ENCODE measurements at places on chromosomes 13 and 19. TPM values are rescaled to one million over a fixed set of nuclear protein-coding genes. Genes with fewer than 3 reads are reported as not detected.

- no peak for DNase-seq
Observed at GRCh38 chr13:95624020-95624419, 20.5 kb downstream of the DZIP1 start.

DNA sequence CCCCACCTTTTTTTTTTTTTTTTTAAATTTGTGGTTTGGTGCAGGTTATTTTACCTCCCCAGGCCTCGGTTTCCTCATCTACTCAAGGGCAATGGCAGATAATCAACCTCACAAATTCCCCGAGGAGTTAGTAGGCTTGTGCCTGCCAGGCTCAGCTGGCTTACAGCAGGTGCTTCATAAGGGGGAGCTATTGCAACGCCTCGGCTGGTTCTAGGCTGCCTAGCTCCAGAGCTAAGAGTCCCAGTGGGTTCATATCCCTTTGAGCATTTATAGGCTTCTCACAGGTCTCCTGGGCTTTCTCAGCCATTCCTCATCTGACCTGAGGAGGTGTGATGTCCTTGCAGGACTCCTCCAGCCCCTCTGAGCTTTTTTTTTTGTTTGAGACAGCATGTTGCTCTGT is 10.6 kb downstream of the BCKDHA start:
- no peak for DNase-seq

GRCh38 chr13:96444676-96445075 is 354.8 kb downstream of the HS6ST3 start:
- no peak for DNase-seq

DNA sequence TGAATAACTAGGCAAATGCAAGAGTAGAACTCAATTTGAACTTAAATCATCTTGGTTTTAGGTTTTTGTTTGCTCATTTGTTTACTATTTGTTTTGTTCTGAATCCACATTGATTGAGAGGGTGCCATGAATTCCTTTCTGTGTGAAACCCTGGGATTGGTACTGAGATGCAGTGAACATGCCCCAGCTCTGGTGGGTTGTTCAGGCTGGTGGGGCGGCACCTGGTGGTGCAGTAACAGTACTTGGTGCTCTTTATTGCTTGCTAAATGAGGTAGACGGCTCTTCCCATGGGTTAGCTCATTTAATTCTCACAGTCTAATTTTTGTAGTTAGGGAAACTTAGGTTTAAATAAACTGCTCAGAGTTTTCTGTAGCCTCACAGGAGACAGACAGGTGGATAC is 48.4 kb downstream of the WASF3 start:
- no peak for DNase-seq

DNA sequence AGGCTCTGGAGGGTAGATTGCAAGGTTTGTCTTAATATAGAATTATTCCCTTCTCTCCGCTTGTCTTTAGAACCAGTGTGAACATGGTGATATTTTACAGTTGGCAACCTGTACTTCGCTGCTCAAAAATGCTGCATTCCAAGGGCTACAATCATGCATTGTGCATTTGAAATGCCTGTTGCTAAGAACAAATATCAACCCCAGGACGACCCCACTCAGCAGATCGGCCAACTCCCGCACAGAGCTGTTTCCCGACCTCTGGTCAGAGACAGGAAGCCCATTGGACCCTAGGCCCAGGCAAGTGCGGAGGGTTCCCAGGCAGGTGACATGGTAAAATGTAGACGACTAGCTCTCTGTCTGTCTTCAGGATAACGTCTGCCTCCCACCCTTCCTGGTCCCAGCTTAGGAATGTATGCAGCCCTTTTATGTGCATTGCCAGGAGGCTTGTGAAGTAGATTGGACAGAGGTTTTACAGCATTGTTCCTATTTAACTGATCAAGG is 263.5 kb downstream of the FOXO1 start:
- DNase-seq = no peak

GRCh38 chr13:48645845-48646244 is 7.9 kb upstream of the CYSLTR2 start:
- DNase-seq = no peak

The ZNF578 gene
- total RNA-seq = 5.5 TPM

DNA sequence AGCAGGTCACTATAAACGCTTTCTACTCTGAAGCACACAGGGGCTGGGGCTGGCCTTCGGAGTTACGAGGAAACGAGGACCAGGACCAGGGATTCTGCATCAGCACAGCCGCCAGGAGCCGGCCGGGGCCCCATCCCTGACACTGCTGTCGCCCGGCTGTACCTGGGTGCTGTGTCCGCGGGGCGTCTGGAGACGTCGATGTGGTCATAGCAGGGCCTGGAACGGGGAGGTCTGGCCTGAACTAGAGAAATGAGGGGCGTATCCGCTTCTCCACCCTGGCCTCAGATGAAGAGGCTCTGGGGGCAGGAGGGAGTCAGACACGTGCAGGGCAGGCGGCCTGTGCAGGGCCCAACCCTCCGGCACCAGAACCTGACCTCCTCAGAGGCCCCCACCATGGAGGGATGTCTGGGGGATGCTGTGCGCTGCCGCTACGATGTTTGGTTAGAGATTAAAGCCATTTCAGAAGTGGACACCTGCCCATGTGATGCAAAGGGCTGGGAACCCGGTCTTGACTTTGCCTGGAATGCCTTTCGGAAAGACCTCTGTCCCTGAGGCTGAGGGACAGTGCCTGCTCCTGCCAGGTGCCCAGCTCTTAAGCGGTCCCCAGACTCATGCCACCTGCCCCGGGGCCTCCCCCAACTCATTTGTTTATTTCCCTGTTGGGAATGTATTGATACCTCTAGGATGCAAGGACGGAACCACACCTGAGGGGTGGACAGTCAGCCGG is 21.4 kb downstream of the GAS6 start:
- no peak for DNase-seq

The RANBP3 gene
- 128 TPM for total RNA-seq

The TTYH1 gene
- total RNA-seq = not detected

The CEACAM16 gene
- total RNA-seq = not detected
